Kasumi-1 (cell line): ENCODE measurements at places on chromosomes 2 and 18.

- peak; percentile 32 for DNase-seq
These were observed 1.4 kb downstream of the B3GNT2 start for GRCh38 chr2:62197011-62197924.

DNA sequence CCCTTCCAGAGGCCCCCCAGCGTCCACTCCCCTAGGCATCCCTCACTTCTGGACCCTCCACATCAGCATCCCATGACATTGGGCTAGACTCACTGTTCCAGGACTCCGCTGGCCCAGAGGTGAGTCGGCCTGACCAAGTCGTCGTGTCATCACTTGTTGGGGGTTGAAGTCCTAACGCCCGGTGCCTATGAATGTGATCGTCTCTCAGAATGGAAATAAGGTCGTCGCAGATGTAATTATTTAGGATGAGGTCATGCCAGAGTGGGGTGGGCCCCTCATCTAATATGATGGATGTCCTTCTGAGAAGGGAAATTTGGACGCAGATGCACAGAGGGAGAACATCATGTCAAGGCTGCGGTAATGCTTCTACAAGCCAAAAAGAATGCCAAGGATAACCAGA lies 142.7 kb downstream of the AGAP1 start:
- DNase-seq = no peak

- no peak for DNase-seq
These were observed 16.8 kb downstream of the AP1S3 start for GRCh38 chr2:223820549-223820948.

DNA sequence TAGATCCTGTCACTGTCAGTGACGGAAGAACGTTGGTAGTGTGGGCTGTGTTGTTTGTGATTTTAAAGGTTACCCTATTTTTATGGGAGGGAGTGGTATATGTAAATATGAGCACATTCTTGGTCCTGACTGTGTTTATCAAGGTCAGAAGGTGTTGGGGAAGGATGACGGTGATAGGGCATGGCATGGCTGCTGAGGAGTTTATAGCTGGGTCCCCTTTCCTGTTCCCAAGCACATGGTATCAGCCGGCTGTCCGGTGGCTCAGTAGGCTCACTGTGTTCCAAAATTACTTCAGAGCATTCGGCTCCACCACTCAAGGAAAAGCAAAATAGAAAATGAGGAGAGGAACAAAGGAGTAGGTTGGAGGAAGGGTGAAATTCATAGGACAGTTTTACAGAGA lies 28.6 kb downstream of the IRS1 start:
- DNase-seq = no peak

DNA sequence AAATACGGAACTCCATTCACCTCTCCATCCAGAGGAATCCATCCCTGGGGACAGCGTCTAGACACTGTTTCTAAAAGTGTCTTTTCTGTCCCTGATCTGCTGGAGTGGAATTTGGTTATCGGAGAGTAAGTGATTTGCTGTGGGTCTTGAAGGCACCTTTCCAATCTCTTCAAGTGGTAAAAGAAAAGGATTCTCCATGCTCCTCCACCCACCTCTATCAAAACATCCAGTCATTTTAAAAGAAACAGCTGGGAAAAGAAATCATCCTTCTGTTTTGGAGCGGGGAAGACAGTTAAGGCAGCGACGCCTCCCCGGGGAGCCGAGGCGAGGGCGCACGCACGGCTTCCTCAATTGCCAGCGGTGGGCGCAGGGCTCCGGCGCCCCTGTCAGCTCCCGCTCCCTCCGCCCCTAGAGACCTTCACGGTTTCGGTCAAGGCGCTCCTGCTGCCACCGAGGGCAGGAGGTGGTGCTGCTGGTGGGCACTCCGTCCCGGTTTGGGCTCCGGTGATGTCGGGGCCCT lies 547 bp downstream of the SLC35F5 start:
- peak; percentile 69 for DNase-seq

DNA sequence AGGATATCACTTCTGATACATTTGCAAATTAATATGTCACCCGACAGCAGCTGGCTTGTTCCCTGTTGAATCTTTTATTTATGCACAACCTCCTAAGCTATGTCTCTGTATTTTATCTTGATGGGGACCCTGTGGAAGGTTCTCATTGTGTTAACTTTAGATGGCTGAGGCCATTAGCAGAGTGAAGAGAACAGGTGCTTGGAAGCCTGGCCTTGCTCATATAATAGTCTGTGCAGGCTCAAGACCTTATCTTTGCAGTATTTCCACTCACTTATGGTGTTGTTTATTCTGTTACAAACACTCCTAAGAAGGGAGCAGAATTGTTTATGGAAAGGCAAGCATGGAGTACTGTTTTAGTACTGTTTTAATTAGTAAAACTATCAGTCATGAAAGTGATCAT lies 107.6 kb downstream of the SETBP1 start:
- DNase-seq = no peak

- no peak for DNase-seq
These were observed 228.4 kb upstream of the SP5 start for GRCh38 chr2:170486730-170487129.

DNA sequence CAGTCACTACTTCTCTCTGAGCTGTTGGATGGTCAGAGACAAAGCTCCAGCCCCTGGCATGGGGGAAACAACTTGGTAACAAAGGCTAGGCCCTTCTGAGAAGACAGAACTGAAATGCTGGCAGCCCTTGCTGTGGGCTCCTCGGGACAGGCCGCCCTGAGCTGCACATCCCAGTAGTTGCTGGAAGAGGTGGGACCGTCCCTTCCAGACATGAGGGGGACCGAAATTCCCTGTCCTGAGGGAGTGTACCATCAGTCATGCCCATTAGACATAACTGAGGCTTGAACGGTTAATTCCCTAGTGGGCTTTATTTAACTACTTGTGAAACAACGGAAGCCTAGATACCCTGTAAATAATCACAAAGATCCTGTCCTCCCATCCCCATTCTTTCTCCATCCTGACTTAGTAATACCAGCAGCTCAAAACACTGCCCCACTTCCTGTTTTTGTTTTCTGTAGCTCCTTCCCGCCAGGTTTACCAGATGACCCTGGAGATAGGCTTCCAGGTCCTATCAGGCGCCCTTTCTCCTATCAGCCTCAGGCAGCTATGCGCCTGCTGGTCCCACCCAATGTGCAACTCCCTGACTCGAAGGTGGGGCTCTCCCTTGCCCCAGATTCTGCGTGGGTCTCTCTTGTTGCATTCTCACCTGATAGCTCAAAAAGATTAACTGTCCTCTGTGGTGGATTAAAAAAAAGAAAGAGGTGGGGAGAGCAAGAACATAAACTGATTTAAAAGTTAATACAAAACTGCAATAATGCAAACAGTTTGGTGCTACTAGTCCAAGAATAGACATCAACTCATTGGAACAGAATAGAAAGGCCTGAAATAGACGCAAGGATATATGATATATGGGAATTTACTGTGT lies 37.0 kb upstream of the NT5DC4 start:
- DNase-seq = no peak

GRCh38 chr2:166519391-166519962 lies 25.4 kb upstream of the SCN7A start:
- DNase-seq = no peak

DNA sequence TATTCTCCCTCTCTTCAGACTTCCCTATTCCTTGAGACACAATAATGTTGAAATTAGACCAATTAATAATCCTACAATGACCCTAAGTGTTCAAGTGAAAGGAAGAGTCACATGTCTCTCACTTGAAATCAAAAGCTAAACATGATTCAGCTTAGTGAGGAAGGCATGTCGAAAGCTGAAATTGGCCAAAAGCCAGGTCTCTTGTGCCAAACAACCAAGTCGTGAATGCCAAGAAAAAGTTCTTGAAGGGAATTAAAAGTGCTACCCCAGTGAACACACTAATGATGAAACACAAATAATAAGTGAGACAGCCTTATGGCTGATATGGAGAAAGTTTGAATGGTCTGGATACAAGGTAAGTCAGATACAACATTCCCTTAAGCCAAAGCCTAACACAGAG lies 115.4 kb downstream of the PXDN start:
- no peak for DNase-seq

DNA sequence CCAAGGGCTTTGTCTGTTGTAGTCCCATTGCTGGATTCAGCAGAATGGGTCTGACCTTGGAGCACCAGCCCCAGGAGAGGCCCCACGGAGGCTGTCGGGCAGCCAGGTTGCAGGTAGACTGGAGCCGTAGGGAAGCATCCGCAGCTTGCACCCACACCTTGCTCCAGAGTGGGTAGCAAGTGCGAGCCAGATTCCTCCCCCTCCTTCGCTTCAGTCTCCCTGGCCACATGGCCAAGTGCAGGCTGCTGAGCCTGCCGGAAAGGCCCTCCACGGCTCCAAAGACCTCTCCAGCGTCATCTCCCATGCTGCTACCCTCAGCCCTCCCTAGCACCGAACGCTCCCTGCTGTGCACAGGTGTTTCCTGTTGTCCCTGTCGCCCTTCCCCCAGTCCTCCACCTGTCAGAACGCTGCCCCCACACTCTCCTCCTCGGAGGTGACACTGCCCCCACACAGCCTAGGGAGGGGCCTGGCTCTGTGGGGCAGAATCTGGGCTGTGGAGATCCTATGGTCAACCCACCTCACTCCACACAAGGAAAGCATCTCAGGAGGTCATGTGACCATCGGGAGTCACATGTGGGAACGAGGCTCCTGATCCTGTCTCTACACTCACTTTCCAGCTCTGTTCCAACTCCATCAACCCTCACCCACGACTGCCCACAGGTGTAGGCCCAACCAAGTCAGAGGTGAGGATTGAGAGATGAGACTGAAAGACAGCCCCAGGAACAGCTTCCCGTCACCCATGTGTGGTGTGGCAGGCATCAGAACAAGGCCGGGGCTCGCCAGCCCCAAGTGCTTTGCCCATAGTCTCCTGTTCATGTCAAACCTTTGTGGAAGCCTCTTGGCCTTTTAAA lies 8.3 kb downstream of the KCNF1 start:
- DNase-seq = no peak

GRCh38 chr18:25112821-25113434 lies 239.0 kb downstream of the ZNF521 start:
- no peak for DNase-seq

GRCh38 chr2:73284296-73285158 lies at the start of gene FBXO41:
FBXO41 (minus strand) TSS chr2:73284478; CDS start chr2:73269630, 14,848 bp downstream.
- DNase-seq = peak; percentile 73

DNA sequence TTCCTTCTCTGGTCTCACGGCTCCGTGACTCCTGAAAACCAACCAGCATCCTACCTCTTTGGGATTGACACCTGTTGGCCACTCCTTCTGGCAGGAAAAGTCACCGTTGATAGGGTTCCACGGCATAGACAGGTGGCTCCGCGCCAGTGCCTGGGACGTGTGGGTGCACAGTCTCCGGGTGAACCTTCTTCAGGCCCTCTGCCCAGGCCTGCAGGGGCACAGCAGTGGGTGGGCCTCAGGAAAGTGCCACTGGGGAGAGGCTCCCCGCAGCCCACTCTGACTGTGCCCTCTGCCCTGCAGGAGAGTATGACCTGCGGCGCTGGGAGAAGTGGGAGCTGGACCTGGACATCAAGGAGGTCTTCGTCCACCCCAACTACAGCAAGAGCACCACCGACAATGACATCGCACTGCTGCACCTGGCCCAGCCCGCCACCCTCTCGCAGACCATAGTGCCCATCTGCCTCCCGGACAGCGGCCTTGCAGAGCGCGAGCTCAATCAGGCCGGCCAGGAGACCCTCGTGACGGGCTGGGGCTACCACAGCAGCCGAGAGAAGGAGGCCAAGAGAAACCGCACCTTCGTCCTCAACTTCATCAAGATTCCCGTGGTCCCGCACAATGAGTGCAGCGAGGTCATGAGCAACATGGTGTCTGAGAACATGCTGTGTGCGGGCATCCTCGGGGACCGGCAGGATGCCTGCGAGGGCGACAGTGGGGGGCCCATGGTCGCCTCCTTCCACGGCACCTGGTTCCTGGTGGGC lies 10.0 kb downstream of the PROC start:
- DNase-seq = no peak

DNA sequence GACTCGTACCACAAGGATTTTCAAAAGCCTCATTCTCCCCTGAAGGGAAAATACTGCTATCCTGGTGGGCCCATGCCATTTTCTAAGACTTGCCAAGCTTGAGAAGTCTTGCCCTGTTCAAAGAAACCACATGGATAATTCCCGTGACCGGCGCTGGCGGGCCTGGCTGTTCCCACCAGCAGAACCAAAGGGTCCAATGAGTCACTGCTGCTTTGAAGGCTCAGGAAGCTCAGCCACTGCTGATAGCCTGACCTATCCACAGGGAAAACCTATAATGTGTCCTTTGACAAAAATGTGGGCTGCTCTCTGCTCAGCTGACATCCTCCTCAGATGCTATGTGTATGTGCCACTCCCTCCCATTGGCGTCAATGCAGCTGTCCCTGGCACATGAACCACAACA lies 137.9 kb upstream of the RAB12 start:
- no peak for DNase-seq

DNA sequence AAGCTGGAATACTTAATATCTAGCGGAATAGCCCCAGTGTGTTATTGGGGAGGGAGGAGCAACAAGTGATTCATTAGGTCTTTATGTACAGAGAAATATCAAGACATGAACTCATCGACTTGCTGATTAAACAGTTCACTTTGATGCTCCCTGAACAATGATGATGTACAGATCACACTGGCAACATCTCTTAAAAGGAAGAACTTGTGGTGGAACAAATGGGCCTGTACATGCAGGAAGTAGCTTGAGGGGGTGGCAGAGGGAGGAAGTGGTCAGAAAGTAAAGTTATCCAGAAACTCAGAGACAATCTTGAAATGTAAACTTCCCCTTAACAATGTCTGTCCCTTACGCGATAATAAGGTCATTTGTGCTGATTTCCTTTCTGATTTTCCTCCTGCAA lies 90.5 kb downstream of the NXPH2 start:
- DNase-seq = peak; percentile 100

DNA sequence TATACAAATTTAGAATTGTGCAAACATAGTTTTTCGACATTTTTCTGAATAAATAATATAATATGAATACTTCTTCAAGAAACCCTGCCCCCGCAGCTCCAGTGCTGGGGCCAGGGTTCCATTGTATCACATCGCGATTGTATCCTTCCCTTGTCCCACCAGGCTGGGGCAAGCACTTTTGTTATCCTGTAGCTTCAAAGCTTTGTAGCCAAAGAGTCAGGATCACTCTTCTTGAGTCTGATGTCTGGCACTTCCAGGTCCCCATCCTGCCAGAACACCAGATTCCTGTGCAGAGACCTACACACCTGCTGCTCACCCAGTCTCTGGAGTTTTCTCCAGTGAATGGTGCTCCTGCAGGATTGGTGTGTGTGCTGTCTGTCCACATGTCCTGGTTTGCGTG lies 186.9 kb downstream of the ASB1 start:
- no peak for DNase-seq

DNA sequence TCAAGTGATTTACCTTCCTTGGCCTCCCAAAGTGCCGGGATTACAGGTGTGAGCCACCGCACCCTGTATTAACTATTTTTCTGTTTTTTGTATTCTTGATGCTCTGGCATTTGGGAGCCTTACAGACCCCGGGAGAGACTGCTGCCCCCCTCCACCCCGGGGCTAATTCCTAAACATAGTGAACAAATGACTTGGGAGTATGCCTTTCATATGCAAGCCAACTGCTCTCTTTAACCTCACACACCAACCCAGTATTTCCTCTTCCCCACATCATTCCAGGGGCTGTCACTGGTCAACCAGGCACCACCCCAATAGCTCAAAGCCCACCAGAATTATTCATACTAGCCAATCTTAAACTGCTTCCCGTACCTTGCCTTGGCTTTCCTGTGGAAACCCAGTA lies 79.7 kb downstream of the PDK1 start:
- DNase-seq = no peak
